Stimulated activated CD4-positive, alpha-beta T cell treated with anti-CD3 and anti-CD28 coated beads, Interleukin-12 subunit alpha, Interleukin-12 subunit beta, amount 100 ng/mL, for 4 hours (primary cell): ENCODE measurements at places on chromosomes 6 and 20.

DNA sequence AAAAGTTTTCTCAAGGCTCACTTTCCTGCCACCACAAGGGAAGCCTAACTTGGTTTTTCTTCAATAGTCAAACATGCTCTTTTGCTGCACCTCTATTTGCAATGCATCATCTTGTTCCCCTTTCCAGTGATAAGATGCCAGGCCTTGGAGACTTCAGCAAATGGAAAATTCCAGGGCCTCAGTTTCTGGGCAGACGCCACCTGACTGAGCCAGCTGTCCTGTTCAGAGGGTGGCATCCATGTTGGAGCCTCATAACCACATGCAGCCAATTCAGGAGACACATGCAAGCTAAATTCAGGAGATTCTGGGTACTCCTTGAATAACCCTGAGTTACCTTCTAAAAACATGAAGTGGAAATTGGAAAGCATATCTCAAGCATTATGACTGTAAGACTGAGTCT is 285.6 kb upstream of the RNF24 start:
- no peak for DNase-seq

DNA sequence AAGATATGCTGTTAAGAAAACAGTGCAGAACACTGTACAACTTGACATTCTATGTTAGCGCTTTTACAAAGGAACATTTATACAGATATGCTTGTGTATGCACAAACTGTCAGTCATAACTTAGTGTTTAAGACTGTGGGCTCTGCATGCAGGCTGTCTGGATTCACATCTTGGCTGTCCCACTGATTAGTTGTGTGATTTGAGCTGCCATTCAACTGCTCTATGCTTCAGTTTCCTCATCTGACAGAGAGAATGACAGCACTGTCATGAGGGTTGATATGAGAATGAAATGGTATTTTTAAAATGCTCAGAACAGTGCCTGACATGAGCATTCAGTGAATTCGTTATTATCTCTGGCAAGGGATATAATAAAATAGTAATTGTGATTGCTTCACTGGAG is 8.7 kb downstream of the SLC25A27 start:
- no peak for DNase-seq

- DNase-seq, result no peak
Measured at GRCh38 chr20:33014336-33015113, 7.0 kb downstream of the BPIFB2 start.

DNA sequence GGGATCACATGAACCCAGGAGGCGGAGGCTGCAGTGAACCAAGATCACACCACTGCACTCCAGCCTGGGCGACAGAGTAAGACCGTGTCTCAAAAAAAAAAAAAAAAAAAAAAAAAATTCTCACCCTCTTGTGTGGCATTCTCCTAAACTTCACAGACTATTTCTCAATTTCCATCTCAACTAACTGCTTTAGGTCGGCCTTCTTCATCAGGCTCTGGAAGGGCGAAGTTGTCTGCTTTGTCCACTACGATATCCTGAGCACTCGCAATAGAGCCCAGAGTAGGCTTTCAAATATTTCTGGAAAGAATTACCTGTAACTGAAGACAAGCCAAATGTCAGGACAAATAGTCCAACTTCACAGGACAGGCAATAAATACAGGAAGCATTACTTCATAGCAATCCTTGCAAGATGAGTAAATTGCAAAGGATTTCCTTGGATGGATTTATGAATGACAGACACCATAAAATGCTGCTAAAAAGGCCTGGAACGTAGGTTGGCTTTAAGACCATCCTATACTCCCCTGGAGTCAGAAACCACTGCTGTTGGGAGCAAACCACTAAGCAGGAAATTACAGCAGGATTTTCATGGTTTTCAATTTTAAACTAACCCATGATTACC is 116.3 kb upstream of the SLC2A12 start:
- DNase-seq, result no peak

DNA sequence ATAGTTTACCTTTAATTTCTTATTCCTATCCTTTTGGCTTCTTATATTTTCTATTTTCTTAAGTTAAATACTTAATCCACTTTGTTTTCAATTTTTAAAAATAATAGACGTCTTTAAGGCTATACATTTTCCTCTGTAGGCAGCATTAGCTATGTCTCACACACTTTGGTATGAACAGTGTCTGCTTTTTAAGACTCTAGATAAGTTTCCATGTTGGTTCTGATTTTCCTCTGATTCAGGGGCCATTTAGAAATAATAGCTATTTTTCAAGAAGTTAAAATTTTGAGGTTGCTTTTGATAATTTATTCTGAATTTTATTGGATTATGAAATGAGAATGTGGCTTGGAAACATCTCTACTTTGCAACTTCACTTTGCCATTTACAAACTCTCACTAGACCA is 54.3 kb upstream of the PTGIS start:
- DNase-seq, result no peak

DNA sequence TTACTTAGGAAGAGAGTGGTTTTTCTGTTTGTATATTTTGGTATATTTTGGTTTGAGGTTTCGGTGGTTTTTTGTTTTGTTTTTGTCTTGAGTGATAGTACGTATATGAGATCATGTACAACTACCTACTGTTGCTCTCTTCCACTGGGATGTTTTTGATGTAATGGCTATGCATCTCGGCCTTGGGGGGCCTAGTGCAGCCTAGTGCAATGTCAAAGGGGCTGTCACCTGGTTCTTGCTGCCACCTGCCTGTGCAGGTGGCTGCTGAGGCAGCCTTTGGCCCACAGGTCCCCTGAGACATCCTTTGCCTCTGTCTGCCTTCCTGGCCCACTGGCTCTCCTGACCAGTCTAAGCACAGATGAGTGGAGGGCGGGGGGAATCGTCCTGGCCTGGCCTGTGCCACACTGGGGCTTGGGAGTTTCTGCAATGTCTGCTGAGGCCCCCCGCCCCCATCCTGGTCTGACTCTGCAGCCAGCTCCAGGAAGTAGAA is 546.6 kb downstream of the CD83 start:
- no peak for DNase-seq

- no peak for DNase-seq
Measured at GRCh38 chr6:140684776-140685550, 1310.5 kb upstream of the CITED2 start.

DNA sequence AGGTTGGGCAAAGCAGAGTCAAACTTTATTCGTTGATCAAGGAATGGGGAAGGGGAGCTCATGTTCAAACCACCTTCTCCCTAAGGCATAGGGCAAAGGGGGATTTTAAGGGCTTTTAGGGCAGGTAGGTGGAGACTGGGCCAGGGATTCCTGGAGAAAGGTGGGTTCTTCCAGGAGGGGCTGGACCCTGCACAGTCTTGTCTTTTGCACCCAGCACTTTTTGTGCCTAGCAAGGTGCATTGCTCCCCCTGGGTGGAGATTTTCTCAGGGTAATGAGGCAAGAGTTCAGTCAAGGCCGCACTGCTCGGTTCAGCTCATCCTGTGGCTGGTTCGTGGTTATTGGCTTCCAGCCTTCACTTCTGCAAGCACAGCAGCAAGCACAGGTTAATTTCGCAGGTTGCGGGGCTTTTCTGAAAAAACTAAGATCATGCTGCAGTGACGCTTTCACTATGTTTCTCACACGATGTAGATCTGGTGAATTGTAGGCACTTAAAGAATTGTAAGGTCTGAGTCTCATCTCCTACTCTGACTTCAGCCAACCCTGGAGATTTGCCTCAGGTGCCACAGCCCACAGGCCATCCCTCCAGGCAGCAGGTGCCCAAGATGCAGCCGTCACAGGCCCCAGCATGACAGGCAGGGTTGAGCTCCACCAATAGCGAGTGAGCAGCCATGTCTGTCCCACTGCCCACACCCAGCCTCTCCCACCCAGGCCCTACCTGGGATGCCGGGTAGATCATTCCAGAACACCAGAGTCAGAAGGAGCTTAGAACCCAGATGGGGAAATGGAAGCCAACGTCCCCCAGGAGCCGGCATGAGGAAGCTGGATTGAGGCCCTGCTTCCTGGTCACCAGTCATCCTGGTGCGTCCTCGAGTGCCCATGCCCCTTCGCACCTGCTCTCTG is 37.1 kb downstream of the SUN5 start:
- DNase-seq, result no peak

DNA sequence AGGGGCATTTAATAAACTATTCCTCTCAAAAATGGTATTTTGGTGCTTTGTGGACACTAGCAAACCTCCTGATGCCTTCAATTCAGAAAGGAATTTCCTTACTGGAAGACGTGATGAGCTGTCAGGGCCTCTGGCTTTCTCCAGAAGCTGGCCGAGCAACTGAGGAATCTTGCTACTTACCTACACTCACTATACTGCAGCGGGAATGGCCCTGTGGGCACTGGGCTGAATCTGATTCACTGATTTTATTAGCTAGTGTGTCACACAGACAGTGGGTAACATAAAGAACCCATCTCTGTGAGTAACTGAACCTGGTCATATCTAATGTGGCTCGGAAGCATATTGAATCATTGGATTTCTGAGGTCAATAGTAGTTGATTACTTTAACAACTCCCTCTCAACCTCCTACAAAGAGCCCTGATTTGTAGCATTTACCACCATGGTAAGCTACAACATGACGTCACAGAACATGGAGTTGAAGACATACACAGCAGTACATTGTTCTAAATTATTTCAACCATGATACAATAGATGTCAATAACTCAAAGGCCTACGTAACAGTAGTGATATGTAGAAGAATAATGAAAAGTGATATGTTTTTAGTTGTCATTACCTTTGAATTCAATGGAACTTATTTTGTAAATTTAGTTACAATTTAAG is 232.1 kb downstream of the SYNE1 start:
- no peak for DNase-seq

DNA sequence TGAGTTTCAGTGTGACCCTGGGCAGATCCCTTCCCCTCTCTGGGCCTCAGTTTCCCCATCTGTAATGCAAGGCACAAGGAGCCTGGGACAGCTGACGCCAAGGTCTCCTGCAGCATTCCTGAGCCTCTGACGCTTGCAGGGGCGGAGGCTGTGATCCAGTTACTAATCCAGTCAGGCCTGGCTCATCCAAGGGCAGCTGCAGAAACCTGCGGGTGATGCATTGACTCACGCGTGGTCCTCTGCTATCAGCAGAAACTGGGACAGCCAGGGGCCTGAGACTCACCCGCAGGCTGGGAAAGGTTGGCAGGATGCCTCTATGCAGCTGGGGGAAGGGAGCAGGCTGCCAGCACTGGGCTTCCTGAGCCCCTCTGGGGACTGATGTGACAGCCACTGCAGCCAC is 65.0 kb upstream of the SIRPA start:
- DNase-seq, result no peak

DNA sequence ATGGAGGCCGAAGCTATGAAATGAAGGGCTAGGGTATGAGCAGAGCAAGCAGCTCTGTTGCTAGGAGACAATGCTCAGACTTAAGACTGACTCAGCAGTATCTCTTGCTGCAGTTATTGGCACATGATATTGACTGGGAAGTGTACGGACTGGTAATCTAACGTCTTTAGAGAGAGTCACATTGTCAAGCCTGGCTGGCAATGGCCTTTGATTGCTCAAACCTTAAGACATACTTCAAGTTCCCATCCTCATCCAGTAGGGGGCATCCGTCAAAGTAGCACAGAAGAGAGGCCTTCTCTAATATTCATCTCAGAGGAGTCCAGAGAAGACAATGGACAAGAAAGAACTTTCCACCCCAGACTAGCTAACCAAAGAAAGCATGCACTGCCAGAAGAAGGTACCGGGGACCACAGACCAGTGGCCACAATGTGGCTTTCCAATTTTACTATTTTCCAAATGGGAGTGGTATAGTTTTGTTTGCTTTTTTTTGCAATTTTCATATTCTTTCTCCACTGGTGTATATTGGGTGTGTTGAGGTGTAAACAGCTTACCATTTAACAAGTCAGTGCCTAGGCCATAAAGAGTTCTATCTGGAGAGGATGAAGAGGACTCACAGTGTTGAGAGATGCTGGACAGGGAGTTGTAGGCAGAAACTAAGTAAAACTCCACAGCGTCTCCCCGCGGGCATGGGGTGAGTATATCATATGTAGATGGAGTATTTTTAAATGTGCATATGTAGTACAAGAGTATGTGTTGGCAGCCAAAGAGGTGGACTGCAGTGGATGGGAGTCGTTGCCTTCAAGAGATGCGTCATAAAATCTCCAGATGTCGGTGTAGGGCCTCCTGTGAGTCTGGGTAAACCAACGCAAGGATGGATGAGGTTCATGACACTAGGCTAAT is 36.7 kb downstream of the LRFN2 start:
- DNase-seq, result no peak

DNA sequence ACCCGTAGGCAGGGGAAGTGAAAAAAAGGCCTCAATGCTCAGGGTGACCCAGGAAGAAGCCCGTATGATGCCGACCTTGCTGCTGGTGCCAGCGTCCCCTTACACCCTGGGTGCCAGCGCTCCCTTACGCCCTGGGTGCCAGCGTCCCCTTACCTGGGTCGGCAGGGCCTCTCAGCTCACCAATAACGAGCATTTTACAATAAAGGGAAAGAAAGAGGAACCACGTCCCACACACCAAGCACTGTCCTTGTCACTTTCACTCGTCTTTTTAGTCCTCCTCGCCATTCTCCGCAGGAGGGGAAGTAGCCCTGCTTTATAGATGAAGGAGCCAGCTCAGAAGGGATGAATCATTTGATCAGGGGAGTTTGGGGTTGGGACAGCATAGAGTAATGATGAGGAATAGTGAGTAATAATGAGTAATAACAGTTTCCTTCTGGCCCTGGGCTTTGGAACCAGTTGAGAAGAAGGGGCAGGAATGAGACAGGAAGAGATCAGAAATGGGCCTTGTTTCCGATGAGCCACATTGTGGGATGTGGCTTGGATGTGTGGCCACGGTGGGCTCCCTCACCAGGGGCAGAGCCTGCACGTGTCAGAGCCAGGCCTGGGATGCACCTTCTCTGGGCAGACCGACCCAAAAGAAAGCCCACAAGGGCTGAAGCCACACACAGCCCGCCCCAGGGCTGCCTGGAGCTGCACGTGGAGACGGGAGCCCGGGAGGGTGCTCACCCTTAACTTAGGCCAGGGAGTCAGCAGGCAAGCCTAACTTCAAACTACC is 75.7 kb downstream of the SYNJ2 start:
- peak; percentile 21 for DNase-seq

DNA sequence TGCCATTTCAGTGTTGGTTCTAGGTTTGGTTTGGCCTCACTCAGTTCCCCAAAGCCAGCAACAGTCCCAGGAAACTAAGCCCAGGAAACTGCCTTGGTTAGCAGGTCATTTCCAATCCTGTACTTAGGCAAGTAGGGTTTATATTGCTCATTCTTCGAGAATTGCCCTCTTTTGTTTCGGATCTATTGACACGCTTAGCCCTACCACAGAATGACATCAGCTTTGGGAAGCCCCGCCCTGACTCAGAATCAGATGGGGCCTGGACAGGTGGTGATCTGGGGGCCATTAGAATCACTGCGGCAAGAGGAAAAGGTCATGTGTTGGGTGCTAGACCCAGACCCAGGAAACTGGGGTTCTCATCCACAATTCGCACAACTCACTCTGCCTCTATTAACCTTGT is 578.2 kb downstream of the QKI start:
- DNase-seq, result no peak

- no peak for DNase-seq
Measured at GRCh38 chr6:170201361-170201760, 89.5 kb downstream of the DLL1 start.

- no peak for DNase-seq
Measured at GRCh38 chr6:161085246-161085645, 93.7 kb downstream of the MAP3K4 start.

DNA sequence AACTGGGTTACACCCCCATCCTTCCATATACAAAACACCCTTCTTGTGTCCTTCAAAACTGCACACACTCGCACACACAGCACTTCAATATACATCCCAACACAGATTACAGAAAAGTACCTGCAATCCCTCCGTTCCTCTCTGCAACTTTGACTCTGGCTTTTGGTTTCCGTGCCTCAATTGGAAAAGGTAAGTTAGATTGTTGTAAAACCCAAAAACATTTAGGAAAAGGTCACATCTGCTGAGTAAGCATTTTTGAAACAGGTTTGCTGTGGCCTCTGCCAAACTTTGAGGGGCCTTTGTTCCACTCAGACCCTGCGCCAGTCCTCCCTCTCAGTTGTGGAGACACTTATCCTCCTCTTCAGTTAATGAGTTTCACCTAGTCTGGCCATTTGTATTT is 4.2 kb downstream of the NKX2-4 start:
- no peak for DNase-seq
